ENCODE measurements at places on chromosomes 13 and 19.

- peak; percentile 35 for DNase-seq
Measured at GRCh38 chr19:48351341-48351752, 12.4 kb downstream of the TMEM143 start.

GRCh38 chr13:21297447-21297846 lies 121.0 kb downstream of the MRPL57 start:
- no peak for DNase-seq

DNA sequence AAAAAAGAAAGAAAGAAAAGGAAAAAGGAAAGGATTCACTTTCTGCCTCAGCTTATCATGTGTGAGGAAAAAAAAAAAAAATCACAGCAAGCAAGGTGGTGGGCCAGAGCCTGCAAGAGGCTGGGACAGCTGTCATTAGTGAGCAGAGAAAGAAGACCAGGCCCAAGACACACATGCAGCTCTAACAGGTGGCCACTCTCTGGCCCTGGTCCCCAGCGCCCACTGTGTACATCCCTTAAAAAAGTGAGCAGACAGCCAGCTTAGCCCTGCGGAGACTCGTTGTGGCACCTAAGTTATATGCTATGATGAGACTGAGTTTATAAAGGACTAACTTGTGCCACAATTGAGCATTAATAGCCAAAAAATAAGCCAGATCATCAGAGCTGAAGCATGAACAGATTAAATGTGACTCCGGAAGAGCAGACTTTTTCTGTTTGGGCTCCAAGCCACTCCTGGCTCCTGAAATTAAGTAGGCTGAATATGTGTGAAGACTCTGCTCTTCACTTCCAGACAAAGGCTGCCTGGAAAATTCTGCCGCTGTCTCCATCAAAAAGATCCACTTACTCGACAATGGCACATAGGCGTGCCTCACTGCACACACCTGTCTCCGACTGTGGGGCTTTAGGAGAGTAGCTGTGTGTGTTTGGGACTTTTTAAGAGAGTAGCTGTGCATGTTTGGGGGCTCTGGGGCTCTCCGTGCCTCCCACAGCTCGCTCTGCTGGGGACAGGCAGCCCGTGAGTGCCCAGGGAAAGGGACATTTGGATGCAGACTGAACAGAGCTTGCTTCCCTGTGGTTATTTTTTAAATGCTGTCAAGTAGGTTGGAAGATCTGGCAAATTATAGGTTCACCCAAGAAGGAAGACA lies 55.0 kb downstream of the LATS2 start:
- no peak for DNase-seq

- no peak for DNase-seq
Measured at GRCh38 chr19:40807147-40808020, 8.4 kb downstream of the EGLN2 start.

DNA sequence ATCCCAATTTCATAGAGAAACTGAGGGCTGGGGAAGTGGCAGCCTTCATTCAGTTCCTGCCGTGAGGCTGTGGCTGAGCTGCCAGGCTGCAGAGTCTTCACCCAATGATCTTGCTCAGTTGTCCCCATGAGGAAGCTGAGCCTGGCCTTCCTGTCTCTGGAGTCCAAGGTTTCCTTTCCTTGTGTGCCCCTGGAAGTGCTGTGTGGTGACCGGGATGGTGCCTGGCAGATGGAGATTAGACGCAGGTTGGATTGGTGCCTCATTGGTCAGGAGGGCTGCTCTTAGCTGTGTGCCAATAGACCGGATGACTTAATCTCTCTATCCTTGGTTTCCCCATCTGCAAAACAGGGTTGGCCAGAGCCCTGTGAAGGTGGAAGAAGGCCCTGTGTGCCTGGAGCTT lies 24.6 kb downstream of the DNM2 start:
- no peak for DNase-seq
